ENCODE measurements at places on chromosomes 2 and 18.
A peak's percentile ranks its signal among the peaks of the same experiment; 100 is the strongest.

- no peak for DNase-seq
These were observed 118.0 kb upstream of the STPG4 start for GRCh38 chr2:47272905-47273758.

GRCh38 chr2:7612969-7613368 lies 695.8 kb downstream of the RNF144A start:
- DNase-seq: no peak

DNA sequence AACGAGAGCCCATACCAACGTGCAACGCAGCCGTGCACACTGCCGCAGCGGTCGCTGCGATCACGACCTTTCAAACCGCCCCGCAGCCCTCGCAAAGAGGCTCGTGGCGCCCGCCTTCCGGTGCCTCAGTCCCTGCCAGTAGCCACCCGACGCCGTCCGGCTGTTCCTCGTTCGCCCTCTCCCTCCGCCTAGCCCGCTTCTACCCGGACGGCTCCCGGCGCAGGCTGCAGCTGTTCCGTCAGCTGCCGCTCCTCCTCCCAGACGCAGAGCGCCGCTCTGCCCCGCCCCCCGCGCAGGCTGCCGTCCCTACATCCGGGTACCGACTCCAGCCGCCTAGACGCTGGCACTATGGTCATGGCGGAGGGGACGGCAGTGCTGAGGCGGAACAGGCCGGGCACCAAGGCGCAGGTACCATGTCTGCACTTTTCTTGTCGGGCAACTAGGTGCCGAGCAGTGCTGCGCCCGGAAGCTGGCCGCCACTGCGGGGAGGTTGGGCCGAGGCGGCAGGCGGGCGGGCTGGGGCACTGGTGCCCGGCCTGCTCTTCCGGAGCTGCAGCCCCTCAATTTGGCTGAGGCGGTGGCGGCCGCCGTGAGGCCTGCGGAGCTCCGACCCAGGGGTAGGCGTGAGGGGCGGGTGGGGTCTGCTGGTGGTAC lies at the start of gene MOB4:
Gene MOB4, plus strand, starts transcription at position 328 of the 654 bp plus-strand sequence. Its CDS starts 21 bp downstream, at position 349.
- peak; percentile 74 for DNase-seq

DNA sequence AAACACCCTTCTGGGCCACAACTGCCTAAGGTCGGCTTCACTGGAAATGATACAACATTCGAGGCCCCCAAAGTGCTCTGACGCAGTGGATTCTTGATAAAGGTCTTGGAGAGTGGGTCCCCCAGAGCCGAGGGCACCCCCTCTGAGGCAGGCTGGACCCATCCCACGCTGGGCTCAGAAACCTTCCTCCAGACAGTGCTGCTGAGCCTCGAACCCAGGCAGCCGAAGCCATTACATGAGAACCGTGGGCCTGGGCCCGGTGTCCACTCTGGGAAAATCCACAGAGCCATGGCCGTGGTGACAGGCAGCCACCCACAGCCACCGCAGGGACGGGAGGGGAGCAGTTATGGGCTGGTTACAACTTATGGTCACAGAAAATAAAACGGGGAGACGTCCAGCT lies 81.4 kb upstream of the ID2 start:
- no peak for DNase-seq

- no peak for DNase-seq
These were observed 72.7 kb upstream of the PPP1CB start for GRCh38 chr2:28678944-28679343.

GRCh38 chr2:122414902-122415301 lies 659.5 kb downstream of the TSN start:
- DNase-seq: no peak

All from NCI-H1417 treated with DMSO at 0.1 percent for 48 hours (cell line).